ENCODE measurements at places on chromosomes 3 and 15.
A peak's percentile ranks its signal among the peaks of the same experiment; 100 is the strongest.

- DNase-seq: no peak
Measured at GRCh38 chr3:173513123-173513522, 115.6 kb downstream of the NLGN1 start.

- peak; percentile 17 for DNase-seq
Measured at GRCh38 chr15:57356636-57357035, 19.7 kb upstream of the CGNL1 start.

DNA sequence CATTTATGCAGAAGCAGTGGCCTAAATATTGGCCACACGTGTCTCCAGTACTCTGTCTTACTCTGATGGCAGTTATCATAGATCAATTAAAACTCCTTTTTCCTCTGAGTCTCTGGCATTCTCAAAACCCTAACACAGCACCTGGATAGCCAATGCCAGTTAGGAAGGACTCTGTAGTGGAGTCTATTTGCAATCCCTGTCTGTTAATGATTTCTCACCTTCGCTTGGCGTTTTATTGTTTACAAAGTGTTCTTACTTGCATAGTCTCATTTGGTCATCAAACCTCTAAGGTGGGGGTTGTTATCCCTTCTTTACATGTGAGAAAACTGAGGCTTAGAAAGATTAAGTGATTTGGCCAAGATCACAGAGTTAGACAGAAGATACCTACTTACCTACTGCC lies 258.8 kb downstream of the IL5RA start:
- DNase-seq: no peak

DNA sequence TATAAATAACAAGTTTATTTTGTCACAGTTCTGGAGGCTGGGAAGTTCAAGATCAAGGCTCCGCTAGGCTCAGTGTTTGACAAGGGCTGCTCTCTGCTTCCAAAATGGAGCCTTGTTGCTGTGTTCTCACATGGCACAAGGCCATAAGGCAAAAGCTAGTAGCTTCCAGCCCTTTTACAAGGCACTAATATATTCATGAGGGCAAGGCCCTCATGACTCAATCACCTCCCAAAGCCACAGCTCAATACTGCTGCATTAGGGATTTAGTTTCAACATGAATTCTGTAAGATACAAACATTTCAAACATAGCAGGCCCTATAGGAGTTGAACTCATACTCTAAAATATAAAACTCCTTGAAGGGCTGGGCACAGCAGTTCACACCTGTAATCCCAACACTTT lies 30.2 kb downstream of the ZBTB11 start:
- DNase-seq: peak; percentile 85

- no peak for DNase-seq
Measured at GRCh38 chr3:16583551-16583950, 21.7 kb downstream of the DAZL start.

DNA sequence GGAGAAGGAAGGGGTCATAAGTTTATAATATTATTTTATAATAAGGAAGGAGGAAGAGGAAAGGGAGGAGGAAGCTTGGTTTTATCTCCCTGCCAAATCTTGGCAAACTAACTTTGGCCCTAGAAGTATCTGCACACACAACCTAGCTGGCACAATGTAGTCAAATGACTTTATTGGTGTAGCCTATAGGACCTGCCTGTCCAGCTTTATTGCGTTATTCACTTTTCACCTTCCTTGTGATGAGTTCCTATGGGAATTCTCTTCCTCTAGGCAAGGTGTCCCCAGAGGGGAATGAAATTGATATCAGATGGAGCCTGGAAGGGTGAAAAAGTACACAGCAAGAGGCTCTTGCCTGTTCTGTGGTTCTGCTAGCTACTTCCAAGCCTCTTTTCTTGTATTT lies 111.2 kb upstream of the SLC25A36 start:
- DNase-seq: no peak

DNA sequence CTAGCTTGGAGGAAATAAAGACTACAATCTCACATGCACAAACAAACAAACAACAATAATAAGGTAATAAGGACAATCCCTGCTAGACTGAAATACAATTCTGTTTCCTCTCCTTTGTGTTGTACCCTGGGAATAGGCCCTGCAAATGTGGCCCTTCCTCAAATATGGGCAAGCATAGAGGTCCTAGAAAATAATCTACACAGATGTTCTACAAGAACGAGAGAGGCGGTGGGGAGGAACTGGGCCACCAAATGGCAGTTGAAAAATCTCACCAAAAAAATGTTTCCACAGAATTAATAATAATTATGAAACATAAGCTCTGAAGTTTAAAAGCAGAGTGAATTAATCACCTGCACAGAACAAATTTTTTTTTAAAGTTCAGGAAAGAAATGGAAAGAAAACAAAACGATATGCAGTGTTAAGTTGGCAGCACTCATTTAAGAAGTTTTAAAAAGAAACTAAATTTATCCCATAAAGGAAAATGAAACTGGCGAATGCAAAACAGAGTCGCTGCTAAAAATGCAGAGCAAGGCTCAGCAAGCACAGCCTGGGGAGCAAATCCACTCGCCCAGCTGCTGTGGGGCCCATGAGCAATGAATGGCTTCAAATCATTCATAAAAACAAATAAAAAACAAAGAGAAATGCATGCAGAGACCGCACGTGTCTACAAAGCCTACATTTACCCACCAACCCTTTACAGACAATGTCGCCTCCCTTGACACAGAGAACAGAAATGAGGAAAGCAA lies 475.4 kb downstream of the OCA2 start:
- no peak for DNase-seq

DNA sequence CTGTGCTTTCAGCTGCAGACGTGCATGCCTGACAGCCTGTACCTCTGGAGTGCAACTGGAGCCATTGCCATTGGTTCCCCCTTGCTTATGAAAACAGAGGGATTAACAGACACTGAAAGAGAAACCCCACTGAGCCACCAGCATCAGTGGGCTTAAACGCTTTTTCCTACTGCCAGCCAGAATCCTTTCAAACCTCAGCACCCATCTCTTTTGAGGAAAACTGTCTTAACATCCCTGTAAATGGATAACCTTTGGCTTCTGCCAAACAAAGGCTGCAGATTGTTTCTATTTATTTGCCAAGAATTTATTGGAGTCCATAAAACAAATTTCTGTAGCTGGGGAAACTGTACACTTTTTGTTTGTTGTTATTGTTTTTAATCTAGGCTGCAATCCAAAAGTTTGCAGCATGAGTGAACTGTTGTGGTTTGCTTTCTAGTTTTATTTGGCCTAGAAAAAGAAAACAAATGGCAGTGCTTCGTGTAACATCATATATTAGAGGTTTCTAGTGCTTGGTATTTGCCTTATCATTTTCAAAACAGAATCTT lies 369.2 kb upstream of the IL12A start:
- DNase-seq: peak; percentile 53

DNA sequence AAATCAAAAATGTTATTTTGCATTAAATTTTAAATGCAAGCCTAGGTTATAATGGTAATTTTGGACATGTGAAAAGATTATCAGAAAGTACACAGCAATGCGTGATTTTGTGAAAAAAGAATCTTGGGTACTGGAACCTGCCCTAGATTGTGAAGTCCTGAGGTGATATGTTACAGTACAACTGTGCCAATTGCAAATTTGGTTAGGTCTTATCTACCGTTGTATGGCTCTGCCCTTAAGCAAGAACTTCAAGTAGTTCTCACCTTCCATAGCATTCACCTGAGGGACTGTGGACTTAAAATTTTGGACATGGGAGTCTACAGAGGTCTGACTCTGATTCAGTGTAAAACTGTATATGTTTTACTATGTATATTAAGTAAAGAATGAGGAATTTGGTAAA lies 140.2 kb downstream of the PEX5L start:
- DNase-seq: no peak

DNA sequence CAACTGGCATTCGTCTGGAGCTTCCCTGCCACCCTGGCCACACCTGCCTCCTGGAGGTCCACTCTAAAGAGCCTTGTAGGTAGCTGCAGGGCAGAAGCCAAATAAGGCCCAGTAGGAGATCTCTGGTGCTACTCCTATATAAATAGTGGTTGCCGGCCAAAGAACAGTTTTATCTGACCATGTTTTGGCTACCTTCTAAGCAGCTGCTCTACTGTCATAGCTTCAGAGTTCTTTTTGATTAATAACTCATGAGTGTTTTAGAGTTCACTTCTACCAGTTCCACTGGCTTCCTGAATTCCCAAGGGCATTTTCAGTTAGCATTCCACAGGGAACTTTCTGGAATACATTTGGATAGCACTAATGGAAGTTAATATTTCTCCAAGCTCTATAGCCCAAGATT lies 154.6 kb downstream of the B3GALNT1 start:
- DNase-seq: no peak

- DNase-seq: no peak
Measured at GRCh38 chr15:60647246-60647645, 168.3 kb upstream of the ICE2 start.

GRCh38 chr3:140708815-140709214 lies 31.0 kb downstream of the TRIM42 start:
- peak; percentile 2 for DNase-seq

GRCh38 chr3:111968319-111969054 lies 10.3 kb upstream of the ABHD10 start:
- DNase-seq: no peak

DNA sequence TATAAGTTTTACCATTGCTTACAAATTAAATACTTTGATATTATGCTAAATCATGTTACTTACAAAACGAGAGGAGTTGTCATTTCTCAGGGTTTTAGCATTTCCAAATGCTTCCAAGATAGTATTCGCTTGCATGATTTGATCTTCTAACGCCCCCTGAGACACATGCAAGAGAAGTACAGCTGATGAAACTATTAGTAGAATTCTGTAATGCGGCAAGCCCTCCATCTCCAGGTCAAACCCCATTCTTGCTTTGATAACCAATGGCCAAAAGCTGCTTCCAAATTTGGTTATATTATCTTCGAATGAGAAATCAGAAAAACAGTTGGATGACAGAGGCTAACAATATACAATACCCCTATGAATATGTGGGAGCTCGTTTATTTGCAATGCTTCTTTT lies 14.7 kb downstream of the MYH15 start:
- no peak for DNase-seq

DNA sequence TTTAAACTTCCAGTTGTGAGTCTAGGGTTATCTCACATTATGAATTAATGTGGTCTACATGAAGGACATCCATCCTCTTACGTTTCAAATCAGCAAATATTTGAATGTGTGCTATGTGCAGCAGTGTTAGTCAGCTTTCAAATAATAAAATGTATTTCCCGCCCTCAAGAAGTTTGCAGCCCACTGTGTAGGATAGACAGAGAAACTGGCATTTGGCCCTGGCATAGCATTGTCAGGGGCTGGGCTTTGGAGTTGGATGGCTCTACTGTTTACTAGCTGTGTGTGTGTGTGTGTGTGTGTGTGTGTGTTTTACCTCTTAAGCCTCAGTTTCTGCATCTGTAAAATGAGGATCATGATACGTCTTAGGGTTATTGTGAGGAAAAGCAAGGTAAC lies 400.5 kb upstream of the C2CD4B start:
- DNase-seq: no peak

GRCh38 chr3:46947981-46948791 lies 28.4 kb downstream of the CCDC12 start:
- DNase-seq: no peak

DNA sequence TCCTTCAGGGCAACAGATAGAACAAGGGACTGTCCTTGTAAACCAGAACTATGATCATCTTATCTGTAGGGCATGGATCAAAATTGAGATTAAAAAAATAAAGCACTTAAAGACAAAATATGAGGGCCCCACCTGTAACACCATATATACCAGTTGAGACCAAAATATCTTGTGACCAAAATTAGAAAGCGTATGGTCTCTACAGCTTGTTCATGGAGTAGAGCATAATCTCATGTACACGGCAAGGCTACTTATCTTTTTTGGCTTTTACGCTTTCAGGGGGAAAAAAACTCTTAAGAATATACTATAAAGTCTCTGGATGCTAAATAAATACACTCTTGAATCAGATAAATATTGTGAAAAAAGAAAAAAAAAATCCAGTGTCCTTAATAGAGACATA lies 49.3 kb downstream of the ADAMTS9 start:
- no peak for DNase-seq

DNA sequence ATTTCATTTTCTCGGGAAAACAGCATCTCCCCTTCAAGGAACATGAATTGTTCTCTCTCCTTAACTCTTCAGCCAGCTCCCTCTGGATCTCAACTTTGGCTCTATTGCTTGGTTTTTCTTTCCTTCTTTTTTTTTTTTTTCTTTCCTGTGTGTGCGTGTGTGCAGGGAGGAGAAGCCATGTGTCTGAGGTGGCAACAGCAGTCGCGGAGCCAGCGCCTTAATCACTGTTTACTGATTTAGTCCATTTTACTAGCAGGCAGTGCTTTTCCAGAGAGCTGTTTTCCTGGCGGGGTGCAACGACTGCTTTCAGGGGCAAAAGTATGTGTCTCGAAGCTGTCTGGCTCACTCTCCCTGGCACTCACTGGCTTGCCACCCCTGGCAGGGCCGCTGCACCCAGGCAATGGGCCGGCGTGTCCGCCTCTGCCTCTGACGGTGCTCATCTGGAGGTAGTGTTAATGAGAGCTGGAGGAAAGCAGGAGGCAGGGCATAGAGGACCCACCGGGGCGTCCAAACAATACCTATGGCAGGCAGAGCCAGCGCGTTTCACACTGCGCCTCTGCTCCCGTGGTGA lies 835.4 kb upstream of the NR2F2 start:
- peak; percentile 28 for DNase-seq

DNA sequence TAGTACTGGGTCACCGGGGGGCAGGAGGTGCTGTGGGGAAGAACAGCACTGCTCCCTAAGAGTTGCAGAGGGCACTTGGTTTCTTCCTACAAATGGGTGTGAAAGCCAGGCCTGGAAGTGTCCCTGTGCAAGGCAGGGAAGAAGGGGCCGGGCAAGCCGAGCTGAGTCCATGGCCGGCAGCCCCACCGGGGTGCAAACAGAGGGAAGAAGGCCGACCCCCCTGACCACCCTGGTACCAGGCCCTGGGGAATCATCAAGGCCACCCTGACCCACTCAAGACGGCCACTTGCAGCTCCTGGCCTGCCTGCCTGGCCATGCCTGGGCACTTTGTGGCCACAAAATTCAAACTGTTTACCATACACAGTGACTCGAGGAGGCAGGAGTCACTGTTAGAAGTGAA lies 8.7 kb upstream of the DNAJB8 start:
- no peak for DNase-seq

DNA sequence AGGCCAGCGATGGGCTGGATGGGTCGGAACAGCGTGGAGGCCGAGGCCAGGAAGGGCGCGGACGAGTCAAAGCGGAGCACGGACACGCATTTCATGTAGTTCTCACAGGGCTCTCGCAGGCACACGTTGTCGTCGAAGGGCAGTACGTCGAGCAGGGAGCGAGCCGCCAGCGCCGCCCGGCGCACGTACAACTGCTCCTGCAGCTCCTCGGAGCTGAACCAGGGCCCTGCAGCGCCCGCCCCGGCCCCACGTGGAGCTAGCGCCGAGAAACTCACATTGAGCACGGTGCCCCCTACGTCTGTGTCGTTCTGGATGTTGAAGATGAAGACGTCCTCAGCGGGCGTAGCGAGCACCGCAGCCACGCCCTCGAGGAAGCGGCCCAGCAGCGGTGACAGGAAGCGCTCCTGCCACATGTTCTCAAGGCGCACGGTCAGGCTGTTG lies 5.8 kb downstream of the CELSR3 start:
- no peak for DNase-seq

Data from foreskin fibroblast (primary cell).